T-helper 2 cell (primary cell): ENCODE measurements at places on chromosomes 1 and 21.

DNA sequence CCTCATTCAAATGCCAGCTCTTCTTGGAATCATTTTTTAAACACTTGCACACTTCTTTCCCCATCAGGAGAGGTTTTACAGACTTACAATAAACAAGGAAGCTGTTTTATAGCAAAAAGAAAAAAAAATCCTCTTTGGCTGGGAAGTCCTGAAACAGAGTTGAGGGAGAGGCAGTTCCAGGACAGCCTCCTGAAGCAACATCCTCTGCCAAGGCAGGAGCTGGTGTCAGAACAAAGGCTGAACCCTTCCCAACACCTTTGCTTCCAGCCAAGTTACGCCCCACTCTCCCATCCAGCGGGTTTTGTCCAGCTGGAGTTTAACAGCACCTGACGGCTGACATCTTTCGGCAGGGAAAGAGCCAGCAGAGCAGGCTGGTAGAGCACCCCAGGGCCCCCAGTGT, 287.8 kb downstream of the RRAGC start:
- DNase-seq: no peak

DNA sequence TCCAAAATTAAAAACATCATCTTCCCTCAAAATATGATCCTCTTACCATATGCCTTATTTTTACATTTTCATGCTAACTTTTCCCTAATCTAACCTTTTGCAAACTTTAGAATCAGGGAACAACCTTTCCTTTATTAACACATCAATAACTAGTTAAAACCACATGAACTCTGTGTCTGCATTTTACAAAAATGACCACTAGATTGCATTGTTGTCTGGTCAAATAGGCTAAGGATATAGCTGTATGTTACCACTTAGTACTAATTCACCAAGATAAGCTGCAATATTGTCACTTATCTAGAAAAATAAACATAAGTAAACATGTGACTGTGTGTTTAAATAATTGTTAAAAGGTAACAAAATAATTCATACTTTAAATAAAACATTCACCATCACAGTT, 82.3 kb downstream of the DENND1B start:
- DNase-seq: no peak

DNA sequence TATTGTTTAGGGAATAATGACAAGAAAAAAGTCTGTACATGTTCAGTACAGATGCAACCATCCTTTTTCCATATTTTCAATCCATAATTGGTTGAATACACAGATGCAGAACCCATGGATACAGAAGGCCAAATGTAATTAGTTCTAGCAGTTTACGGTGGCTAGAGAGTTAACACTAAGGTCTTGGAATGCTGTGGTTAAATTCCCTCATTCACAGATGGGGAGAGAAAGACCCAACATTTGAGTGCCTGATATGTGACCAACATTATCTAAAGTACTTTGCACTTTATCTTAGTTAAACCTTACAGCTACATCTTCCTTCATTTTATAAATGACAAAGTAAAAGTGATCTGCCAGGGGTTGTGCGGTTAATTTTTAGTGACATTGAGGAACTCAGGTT, 5.3 kb downstream of the SCMH1 start:
- DNase-seq: no peak

DNA sequence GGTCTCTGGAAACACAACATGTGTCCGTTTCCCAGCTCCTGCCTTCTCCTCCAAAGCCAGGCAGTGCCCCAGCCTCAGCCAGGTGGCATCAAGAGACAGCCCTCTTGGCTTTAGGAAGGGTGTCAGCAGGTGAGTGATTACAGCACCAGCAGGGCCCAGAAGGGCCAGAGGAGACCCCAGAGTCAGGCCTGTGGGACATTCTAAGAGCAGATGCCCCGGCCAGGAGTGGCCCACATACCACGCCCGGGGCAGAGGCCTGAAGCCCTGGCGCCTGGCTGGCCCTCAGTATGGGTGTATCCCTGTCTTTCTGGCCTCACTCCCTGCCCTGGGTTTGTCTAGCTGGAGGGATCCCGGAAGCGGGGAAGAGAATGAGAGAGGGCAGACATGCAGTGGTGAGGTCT, 109.2 kb downstream of the CASZ1 start:
- DNase-seq: no peak

GRCh38 chr21:33206771-33207281, 22.9 kb upstream of the IFNAR2 start:
- no peak for DNase-seq

DNA sequence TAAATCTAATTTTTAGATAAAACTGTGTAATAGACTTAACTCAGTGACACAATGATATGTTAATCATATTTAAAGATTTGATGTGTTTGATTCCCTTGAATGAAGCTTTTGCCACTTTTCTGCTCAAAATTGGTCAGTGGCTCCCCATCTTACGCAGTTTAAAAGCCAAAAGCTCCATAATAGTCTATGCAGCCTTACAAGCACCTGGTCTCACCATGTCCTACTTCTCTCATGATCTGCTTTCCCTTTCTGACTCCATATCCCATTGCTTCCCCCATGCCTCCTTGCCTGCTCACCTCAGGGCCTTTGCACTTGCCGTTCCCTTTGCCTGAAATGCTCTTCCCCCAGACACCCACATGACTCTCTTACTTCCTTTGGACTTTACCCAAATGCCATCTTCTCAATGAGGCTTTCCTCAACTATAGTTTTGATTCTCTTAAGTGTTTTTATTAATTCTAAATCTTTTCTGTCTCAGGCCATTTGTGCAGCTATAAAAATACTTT, 1.9 kb downstream of the ZBTB8A start:
- no peak for DNase-seq

DNA sequence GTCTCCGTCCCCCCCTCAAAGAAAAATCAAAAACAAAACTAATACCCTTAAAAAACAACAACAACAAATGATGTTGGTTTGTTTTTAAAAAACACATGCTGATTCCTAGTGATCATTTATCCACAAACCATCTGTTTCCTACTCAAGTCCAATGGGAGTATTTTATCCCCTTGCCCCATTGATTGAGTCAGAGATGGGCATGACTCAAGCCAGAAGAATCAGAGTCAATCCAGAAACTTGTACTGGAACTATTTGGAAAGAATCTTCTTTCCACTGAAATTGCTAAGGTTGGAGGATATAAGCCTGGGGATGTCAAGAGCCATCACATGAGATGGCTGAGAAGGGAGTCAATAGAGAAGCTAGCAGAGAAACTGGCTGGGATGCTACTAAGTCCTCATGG, 176.4 kb downstream of the MIS18A start:
- no peak for DNase-seq

- no peak for DNase-seq
Observed at GRCh38 chr1:9904596-9904995, 5.5 kb downstream of the CTNNBIP1 start.
